Fibroblast of villous mesenchyme (primary cell): ENCODE measurements at places on chromosomes 1 and 21. TPM values are rescaled to one million over a fixed set of nuclear protein-coding genes. Genes with fewer than 3 reads are reported as not detected.

The NFIA gene
- 4.8 and 10.4 TPM in 2 replicates for total RNA-seq

The TCEA3 gene
- total RNA-seq, result 8.6 and 11.3 TPM in 2 replicates

The LORICRIN gene
- total RNA-seq, result not detected in 2 replicates

The IVL gene
- not detected in 2 replicates for total RNA-seq

The DYNLT4 gene
- under 0.01 TPM in 1 of 2 replicates, not detected in the other for total RNA-seq

The PLEKHA6 gene
- total RNA-seq, result 2.9 and 3.9 TPM in 2 replicates

The CELA3B gene
- not detected in 2 replicates for total RNA-seq

The FAM177B gene
- not detected in 2 replicates for total RNA-seq

The IL20 gene
- 0.32 and 0.86 TPM in 2 replicates for total RNA-seq

The NEK2 gene
- 10.0 and 17.7 TPM in 2 replicates for total RNA-seq

The BMP8B gene
- under 0.01 TPM in 1 of 2 replicates, not detected in the other for total RNA-seq

The DMBX1 gene
- total RNA-seq, result not detected in 2 replicates

The PLA2G2F gene
- total RNA-seq, result not detected in 2 replicates

The LRRC39 gene
- total RNA-seq, result 0.32 TPM in 1 of 2 replicates, not detected in the other

- DNase-seq, result no peak
These were observed 11.0 kb downstream of the NHLH2 start for GRCh38 chr1:115829947-115830346.

- DNase-seq, result no peak
These were observed 32.3 kb downstream of the TBX19 start for GRCh38 chr1:168312718-168313604.

DNA sequence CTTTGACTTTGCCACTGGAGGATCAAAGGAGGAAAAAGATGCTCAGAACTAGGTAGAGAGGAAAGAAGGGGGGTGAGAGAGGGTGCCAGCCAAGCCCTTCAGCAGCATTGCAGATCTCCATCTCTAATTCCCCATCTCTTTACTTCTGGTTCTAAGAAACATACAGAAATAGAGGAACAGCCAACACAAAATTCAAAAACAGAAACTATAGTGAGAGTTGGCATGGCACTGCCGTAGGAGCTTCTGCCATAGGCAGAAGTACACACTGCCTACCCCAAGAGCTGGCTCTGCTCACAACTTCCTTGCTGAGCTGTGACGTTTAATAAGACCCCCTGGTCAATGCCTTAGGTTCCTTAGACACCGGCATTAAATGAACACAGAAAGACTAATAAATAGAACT is 26.6 kb upstream of the RPF1 start:
- DNase-seq, result no peak

GRCh38 chr1:85463731-85464496 is 1.0 kb downstream of the DDAH1 start:
- peak; percentile 33 for DNase-seq

- DNase-seq, result no peak
These were observed 16.4 kb upstream of the ZNF281 start for GRCh38 chr1:200426196-200426595.

- no peak for DNase-seq
These were observed 986.0 kb downstream of the TTLL7 start for GRCh38 chr1:83012950-83013349.

DNA sequence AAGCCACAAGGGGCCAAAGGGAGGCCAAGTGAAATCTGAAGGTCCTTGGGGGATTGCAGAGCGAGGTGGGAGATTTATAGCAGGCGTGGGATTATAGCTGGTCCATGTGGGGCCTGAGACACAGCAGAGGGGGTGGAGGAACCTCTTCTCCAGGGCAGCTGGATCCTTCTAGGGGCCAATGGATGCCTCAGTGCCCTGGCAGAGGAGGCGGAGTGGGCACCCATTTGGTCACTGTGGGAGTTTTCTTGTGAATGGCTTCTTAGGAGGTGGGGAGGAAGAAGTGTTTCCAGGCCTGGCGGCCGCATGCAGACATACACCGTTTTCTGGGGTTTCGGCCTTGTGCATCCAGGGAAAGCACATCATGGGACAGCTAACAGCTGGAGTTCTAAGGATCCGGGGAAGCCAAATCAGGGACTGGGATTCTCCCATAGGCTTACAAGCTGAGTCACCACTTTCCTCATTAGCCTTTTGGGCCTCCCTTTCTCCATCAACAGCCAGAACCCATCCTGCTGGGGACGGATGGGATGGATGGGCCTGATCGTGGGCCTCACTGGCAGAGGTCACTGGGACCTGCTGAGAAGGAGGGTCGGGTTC is 76.5 kb downstream of the RHOU start:
- no peak for DNase-seq

GRCh38 chr1:214476986-214477870 is 74.2 kb downstream of the PTPN14 start:
- peak; percentile 90 for DNase-seq

DNA sequence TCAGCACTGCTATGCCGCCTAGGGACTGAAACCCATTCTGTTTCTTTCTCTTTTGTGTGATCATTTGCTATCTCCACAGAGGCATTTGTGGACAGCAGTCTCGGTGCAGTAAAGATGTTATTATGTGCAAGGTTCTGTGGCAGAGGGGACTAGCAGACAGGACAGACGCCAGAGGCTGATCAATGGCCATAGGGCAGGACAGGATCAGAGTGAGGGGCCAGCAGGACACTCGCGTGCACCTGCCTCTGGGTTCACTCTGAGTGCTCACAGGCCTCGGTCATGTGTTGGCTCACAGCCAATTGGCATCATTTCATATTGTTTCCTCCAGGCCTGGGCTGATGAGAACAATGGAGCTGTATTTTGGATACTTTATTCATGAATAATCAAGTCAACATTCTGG is 212.6 kb downstream of the TGFB2 start:
- no peak for DNase-seq

- DNase-seq, result no peak
These were observed 43.6 kb downstream of the LRRN2 start for GRCh38 chr1:204641936-204642335.

- no peak for DNase-seq
These were observed 19.5 kb upstream of the COL6A2 start for GRCh38 chr21:46078322-46078977.

- no peak for DNase-seq
These were observed 16.1 kb downstream of the COL6A1 start for GRCh38 chr21:45997495-45998275.

DNA sequence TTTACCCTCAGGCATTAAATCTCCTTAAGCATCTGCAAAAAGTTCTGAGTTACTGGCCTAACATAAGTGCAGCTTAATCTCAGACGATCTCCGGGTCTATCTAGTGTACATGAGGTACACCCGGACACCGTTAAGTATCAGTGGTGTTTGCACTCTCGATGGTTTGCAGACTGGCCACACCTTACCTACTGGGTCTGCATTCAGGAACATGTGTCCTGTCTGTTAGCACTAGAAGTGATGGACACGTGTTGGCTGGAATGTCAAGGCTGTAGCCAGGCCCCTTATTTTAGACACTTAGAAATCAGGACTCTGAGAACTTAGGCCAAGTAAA is 783 bp upstream of the AGL start:
- DNase-seq, result no peak

DNA sequence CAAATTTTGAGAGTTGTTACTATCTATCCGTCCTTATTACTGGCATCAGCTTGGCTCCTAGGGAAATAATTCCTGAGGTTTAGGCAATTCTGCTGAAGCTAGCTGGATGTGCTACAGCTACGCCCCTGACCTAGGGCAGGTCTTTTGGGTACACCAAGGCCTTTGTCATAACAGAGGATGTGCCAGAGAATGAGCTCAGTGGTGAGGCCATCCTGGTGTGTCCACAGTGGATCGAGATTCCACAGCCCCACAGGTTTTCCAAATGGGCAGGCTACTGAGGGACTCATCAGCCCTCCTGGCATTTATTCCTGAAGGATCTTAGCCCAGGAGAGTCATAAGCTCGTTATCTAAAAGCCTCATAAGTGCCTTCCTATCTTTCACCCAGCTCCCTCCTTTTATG is 475.2 kb upstream of the USP24 start:
- DNase-seq, result no peak

- DNase-seq, result no peak
These were observed 47.6 kb downstream of the FCRL3 start for GRCh38 chr1:157652859-157653493.

GRCh38 chr1:33094971-33095604 is 14.1 kb downstream of the AZIN2 start:
- peak; percentile 79 for DNase-seq

- DNase-seq, result no peak
These were observed 60.2 kb downstream of the GLUL start for GRCh38 chr1:182331387-182331786.

DNA sequence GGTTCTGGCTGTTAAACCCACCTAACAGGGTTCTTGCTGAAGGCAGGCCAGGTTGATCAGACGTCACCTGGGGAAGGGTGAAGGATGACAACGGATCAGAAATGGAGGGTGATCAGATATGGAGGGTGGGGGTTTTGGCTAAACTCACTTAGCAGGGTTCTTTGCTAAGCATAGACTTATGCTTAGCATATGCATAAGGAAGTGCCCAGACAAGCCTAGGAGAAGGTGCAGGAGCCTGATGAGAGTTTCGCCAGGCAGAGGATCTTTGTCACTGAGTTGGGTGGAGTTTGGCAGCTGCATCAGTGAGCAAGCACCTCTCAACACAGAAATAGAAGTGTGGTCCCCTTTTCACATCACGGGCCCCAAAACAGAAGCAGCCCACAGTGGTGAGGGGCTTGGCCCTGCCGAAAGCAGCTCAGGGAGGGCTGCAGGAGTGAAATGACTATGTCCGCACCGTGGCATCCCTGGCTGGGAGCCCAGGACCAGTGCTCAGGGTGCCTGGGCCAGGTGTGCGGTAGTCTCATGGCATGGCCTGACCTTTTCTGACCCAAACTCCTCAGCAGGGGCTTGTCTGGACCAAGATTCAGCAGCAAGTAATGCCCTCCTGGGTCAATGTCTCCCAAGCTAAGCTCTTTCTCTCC is 101.6 kb downstream of the AJAP1 start:
- no peak for DNase-seq

DNA sequence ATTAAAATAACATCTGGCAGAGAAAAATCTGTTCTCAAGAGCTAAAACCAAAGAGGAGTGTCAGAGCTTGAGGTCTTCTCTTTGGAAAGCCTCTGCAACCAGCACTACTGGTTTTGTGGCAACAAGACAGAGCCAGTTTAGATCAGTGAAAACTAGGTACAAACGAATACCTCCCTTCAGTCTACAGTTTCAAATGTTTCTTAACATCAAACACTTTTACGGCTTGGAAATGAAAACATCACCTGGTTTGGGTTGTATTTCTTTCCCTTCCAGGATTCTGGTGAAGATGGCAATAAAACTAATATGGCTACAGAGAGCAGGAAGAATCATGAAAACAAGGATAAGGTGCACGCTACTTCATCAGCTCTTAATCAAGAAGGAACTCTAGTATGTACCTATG is 339.4 kb upstream of the ESRRG start:
- no peak for DNase-seq

- no peak for DNase-seq
These were observed 5.8 kb upstream of the PAQR6 start for GRCh38 chr1:156253634-156254033.

DNA sequence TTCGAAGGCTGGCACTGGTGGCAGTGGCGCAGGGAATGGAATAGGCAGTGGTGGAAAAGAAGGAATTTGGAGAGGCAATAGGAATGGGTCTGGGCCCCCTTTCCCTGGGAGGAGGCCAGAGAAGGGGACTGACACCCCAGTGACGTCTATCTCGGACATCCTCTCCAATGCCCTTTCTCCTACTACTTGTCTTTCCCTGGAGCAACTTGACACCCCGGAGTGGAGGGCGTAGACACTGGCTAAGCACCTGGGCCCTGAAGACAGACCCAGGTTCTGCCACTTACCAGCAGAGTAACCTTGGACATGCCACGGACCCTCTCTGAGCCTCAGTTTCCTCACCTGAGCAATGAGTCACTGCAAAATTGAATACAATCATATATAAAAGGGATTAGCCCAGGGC is 86.8 kb downstream of the CAMK2N1 start:
- no peak for DNase-seq

DNA sequence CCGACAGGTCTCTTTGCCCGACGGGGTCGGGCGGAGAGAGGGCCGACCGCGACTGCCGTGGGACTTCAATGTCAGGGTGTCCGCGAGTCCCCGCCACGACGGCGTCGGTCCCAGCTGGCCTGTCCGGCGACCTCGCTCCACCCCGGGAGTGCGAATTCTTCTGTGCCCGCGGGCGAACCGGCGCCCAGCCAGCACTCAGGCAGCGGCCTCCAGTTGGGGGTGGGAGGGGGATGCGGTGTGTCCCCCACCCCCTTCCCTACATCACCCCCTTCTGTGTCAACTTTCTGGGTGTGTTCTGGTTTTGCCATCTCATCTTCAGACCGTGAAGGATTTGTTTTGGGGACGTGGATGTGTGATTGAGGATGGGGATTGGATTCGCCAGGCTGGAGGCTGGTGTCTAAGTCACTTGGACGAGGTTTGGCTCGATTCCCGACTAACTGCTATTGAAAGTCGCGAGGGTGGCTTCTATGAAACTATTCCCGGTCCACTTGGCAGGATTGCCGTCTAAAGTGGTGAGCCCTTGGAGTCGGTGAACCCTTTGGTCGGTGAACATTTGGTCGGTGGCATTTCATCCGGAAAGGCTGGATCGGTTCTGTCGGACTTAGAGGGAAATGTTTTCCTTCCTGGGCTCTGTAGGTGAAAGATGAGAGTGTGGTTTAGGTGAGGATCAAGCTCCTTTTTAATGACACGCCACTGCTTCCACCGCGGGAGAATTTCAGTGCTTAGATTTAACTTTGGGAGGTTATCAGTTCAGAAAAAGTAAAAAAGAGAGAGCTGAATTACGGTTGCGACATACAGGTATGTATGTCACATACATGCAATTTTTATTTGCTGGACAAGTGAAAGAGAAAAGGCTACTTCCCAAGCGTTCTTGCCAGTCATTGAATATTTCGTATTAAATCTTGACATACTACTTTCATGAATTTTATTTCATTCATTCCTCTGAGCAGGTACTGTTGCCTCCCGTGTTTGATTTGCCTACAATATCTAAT is 771 bp downstream of the ABCD3 start:
- DNase-seq, result peak; percentile 42

GRCh38 chr1:194731025-194731424 is 1544.6 kb upstream of the B3GALT2 start:
- DNase-seq, result no peak

DNA sequence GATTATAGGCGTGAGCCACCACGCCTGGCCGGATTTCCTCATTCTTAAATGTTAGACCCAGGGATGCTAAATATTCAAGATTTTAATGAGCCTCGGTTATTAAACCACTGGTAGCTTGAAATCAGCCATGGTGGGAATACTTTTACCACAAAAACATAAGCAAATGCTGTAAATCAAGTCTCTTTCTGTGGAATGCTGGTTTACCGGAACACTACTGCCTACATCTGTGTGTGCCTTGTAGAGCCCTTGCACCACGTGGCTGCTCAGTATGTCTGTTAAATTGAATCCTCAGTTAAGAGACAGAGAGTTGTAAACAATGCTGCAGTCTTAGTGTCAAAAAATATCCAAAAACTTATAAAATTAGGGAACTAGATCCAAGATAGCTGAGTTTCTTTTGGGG is 26.8 kb upstream of the CNN3 start:
- peak; percentile 98 for DNase-seq
